Activated CD8-positive, alpha-beta memory T cell treated with anti-CD3 and anti-CD28 coated beads, Interleukin-2, amount 10 ng/mL, durations not matched to agents 7 days and 5 days (primary cell): ENCODE measurements at places on chromosomes 3 and 15. TPM values are rescaled to one million over a fixed set of nuclear protein-coding genes. Genes with fewer than 3 reads are reported as not detected.

GRCh38 chr3:12982619-12983101 lies 90.6 kb downstream of the IQSEC1 start:
- H3K27ac ChIP-seq = peak overlapping the region; percentile 75
- peaks cover 7% of the 10 kb centered on the region for H3K36me3 ChIP-seq
- H3K4me3 ChIP-seq = no peak overlapping the region
- H3K4me1 ChIP-seq = peaks cover 44% of the 10 kb centered on the region

The KBTBD13 gene
- not detected for total RNA-seq

GRCh38 chr3:53804697-53805462 lies 41.3 kb downstream of the CHDH start:
- no peak for DNase-seq
- no peak overlapping the region for H3K4me3 ChIP-seq
- H3K27ac ChIP-seq = no peak overlapping the region
- H3K27me3 ChIP-seq = no peaks in the 10 kb centered on the region
- no peaks in the 10 kb centered on the region for H3K36me3 ChIP-seq

The NOX5 gene
- not detected for total RNA-seq

DNA sequence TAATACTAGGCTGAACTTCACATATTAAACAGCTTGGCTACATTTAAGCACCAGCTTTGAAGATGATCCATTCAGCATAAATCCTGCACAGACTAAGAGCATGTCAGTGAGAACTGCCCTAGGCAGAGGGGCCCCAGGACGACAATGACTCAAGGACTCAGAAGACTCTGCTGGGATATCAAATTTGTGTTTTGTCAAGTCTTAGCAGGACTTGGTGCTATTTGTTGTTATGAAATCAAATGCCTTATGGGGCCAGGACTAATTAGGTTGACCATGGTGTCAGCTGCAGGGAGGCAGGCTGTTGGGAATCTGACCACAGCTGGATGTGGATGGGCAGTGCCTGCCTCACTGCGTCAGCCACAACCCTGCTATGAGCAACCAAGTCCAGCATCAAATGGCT lies 91.8 kb downstream of the RYR3 start:
- H3K36me3 ChIP-seq = no peaks in the 10 kb centered on the region
- no peak overlapping the region for H3K27ac ChIP-seq
- no peaks in the 10 kb centered on the region for H3K27me3 ChIP-seq
- H3K4me1 ChIP-seq = no peaks in the 10 kb centered on the region
- no peak overlapping the region for H3K4me3 ChIP-seq

The DHX30 gene
- 84.8 TPM for total RNA-seq

GRCh38 chr3:54262541-54262940 lies 140.2 kb downstream of the CACNA2D3 start:
- no peak for DNase-seq
- no peak overlapping the region for H3K27ac ChIP-seq
- no peaks in the 10 kb centered on the region for H3K27me3 ChIP-seq
- no peak overlapping the region for H3K4me3 ChIP-seq
